ENCODE measurements at places on chromosomes 13 and 19.

- no peak for DNase-seq
Measured at GRCh38 chr13:23787464-23787863, 101.7 kb downstream of the MIPEP start.

DNA sequence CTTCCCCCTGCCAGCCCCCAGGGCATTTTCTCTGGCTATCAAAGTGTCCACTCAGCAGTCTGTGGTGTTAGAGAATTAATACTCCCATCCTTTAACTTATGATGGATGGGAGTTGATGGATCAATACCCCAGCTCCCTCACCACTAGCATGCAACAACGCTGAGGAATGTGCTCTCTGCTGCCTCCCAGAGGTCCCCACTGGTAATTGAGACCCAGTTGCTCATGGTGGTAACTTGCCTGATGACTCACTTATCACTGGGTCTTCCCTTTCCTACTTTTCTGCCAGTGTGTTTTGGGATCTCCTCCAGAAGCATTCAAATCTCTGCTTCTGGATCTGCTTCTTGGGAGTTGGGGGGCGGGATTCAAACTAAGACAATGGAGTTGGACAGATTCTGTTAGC, 20.3 kb upstream of the CACNA1A start:
- DNase-seq: peak; percentile 56

DNA sequence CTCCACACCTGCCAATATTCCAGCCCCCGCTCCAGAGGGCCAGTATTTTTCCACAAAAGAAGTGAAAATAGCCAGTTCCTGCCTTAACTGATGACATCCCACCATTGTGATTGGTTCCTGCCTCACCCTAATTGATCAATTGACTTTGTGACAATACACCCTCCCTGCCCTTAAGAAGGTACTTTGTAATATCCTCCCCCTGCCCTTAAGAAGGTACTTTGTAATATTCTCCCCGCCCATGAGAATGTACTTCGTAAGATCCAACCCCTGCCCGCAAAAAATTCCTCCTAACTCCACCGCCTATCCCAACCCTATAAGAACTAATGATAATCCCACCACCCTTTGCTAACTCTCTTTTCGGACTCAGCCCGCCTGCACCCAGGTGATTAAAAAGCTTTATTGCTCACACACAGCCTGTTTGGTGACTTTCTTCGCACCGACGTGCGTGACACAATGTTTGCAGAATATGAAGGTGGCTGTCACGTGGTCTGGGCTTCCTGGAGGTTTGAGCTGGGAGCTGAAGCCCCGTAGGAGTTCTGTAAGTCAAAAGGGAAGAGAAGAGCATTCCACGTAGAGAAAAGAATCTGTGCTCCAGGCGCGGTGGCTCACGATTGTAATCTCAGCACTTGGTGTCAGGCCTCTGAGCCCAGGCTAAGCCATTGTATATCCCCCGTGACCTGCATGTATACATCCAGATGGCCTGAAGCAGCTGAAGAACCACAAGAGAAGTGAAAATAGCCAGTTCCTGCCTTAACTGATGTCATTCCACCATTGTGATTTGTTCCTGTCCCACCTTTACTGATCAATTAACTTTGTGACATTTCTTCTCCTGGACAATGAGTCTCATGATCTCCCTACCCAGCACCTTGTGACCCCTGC, 6.2 kb upstream of the FUT3 start:
- DNase-seq: no peak

GRCh38 chr13:113119822-113120189, 2.8 kb upstream of the F10 start:
- no peak for DNase-seq

DNA sequence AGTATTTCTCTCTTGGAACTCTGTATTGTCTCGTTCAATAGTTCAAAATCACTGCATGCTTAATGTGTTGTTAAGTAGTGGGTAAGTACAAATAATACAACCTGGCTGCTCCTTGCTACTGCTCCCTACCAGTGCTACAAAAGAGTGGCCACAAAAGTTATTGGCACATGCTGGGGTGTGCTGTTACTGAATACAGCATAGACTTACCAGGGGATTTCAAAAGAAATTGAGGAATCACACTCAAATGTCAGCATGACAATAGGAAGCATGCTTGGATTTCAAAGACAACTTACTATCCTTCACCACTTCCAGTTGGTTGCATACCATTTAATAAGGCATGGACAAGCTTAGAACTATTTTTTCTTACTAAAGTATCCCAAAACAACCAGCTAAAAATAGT, 1041.3 kb upstream of the SPRY2 start:
- DNase-seq: no peak

DNA sequence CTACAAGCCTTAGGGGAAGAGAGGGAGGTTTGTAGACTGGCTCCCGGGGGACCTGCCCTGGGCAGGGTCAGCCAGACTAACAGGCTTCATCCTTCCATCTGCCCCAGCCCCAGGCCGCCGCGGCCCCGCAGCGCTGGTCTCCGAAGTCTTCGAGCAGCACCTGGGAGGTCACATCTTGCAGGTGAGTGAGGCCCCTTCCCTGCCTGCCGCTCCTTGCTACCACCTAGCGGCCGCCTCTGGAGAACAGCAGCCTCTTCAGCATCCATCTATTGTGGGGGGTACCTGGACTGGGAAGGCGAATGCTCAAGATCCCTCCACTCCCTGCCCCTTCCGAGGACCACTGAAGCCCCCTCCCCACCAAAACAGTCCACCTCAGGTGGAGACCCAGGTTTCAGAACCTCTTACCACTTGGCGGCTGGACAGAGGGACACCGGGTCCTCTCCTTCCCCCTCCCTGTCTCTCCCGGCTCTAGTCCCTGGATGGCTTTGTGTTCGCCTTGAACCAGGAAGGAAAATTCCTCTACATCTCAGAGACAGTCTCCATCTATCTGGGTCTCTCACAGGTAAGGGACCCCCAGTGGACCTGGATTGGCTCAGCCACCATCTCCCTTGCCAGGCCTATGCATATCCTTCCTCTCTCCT, 12.7 kb downstream of the NPAS1 start:
- DNase-seq: peak; percentile 90

Measured in H1 (cell line).